CD4-positive, alpha-beta T cell treated with Interleukin-17A for 1 hour (primary cell): ENCODE measurements at places on chromosomes 6 and 20.

GRCh38 chr6:31270788-31271640 is 878 bp downstream of the HLA-C start:
- peak; percentile 88 for DNase-seq

GRCh38 chr20:18831830-18832499 is 18.4 kb downstream of the SCP2D1 start:
- no peak for DNase-seq

GRCh38 chr20:54284928-54285704 is 77.2 kb downstream of the PFDN4 start:
- DNase-seq = no peak

GRCh38 chr6:69790629-69791028 is 6.2 kb downstream of the LMBRD1 start:
- DNase-seq = no peak

DNA sequence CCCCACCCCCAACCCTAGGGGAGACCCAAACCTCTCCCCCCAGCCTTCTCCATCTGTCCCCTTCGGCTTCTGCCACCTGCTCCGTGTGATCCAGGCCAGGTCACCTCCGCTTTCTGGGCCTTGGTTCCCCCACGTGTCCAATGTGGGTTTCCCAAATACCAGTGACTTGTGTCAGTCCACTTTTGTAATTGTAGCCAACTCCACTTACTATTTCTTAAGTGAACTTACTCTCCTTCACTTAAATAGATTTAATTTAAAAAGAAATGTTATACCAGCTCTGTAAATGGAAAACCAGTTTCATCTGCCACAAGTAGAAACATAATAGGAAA is 10.0 kb upstream of the FAM110A start:
- no peak for DNase-seq

GRCh38 chr6:149729824-149730223 is 11.9 kb upstream of the LATS1 start:
- DNase-seq = no peak

- no peak for DNase-seq
Measured at GRCh38 chr20:48102931-48103660, 317.8 kb upstream of the SULF2 start.

DNA sequence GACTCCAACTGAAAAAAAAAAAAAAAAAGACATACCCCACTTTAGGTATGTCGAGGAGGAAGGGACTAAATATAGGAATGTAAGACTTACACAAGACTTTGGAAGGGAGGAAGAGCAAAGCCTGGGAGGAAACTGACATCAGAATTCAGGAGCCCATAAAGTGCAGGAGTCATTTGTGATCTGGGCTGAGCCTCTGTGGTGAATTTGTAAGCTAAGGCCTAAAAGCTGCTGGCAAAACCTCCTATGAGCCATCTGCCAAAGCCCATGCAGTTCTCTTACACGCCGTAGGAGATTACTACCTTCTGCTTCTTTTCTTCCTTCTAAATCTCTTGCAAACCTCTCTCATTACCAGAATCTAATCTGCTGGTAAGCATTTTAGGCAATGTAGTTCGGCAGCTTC is 52.0 kb upstream of the THEMIS start:
- DNase-seq = no peak

DNA sequence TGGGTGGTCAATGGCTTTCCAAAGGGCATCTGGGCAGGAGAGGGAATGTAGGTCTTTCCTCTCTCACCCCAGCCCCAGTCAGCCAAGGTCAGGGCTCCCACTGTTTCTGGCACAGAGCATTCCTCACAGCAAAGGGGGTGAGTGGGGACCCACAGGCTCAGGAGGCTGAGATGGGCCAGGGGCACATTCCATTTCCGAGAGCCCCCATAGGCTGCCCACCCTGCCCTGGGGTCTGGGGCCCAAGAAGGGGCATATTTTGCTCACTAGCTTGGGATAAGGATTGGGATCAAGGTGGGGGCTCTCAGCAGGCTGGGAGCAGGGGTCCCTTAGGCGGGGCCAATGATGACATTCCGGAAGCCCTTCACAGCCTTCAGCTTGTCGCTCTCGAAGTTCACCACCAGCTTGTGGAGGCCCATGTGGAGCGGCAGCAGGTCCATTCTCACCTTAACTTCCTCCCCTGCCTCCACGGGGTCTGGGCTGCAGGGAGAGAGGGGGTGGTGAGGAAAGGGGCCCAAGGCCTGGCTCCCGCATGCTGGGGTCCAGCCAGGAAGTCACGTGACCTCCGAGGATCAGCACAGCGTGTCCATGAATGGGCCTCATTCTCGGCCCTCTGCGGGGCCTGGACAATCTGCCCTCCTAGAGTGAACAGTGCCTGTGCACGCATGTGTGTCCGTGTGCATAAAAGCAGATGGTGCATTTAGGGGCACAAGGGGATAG is 35.0 kb downstream of the TGM2 start:
- DNase-seq = no peak
